ENCODE measurements at places on chromosomes 11 and 22.

- DNase-seq: no peak
Observed at GRCh38 chr11:38005597-38005996, 1407.6 kb upstream of the RAG2 start.

DNA sequence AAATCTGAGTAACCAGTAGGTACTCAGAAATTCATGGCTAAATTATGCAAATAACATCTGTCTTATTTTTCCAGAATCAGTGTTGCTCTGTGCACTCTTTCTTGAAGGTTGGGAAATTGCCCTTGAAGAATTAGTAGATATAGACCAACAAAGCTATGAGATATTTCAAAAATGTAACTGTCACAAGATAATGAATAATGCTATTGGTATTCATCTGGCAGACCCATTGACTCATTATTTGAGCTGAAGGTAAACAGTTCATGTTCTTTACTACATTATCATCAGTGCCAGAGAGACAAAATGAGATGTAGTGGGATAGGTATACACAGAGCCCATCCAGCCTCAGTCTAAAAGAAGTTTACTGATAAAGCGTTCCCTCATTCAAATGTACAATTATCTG, 274.7 kb downstream of the CASP12 start:
- DNase-seq: no peak

GRCh38 chr11:63289658-63290057, 46.3 kb upstream of the SLC22A25 start:
- no peak for DNase-seq

DNA sequence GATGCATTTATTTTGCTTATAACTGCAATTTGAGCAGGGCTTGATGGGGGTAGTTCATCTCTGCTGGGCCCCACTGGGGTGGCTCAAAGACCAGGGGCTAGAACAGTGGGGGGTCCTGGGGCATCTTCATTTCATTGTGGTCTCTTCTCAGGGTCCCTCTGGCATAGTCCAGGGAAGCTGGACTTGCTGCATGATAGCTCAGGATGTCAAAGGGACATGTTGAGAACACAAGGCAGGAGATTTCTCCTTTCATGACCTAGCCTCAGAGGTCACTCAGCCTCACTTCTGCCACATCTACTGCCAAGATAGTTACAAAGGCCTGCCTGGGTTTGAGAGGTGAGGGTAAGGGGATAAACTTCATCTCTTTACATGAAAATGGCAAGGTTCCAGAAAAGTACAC, 89.5 kb downstream of the CWC15 start:
- no peak for DNase-seq

- DNase-seq: no peak
Observed at GRCh38 chr22:27772984-27773498, 28.5 kb downstream of the MN1 start.

- no peak for DNase-seq
Observed at GRCh38 chr22:23530106-23530505, 50.0 kb downstream of the IGLL1 start.

DNA sequence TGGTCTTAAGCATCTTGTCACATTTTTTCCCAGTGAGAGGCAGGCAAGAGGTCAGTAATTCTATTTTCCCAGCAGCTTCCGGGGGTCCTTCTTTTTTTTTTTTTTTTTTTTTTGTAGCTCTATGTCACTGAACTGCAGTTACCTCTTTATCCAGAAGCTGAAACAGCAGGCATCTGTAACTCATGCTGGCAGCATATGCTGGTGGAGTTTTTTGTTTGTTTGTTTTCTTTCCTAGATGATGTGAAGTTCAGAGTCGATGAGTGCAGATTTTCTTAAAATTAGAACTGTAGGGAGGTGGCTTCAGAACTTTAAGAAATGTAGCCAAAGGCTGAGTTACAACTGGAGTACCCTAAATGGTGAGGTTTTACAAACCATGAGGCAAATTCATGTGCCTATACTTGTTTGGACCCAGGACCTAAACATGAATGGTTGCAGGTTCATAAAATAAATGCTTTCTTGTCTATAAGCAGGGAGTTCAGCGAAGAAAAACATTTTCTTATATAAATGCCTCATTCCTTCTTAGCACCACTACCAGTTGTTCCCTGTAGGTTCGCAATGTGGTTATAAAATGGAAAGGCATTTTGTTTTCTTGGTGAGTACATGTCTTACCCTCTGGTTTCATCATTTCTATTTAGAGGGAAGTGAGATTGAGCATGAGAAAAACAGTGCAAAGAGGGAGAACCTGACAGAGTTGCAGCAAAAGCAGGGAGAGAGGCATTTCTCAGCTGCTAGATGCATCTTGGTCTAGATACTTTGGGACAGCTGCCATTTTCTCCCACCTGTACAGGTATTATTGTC, 84.0 kb downstream of the TRIM44 start:
- no peak for DNase-seq

DNA sequence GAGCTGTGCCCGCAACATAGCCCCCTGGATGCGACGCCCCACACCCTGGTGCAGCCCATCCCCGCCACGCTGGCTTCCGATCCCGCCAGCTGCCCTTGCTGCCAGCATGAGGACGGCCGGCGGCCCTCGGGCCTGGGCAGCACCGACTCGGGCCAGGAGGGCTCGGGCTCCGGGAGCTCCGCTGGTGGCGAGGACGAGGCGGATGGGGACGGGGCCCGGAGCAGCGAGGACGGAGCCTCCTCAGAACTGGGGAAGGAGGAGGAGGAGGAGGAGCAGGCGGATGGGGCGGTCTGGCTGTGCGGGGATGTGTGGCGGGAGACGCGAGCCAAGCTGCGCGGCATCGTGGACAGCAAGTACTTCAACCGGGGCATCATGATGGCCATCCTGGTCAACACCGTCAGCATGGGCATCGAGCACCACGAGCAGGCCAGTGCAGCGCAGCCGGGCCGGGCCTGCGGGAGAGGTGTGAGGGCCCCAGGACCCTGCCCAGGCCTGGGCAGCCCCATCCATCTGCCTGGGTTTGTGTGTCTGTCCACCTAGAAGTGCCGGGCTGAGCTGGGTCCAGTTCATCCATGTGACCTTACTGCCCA, 79.0 kb downstream of the CACNA1I start:
- DNase-seq: no peak

DNA sequence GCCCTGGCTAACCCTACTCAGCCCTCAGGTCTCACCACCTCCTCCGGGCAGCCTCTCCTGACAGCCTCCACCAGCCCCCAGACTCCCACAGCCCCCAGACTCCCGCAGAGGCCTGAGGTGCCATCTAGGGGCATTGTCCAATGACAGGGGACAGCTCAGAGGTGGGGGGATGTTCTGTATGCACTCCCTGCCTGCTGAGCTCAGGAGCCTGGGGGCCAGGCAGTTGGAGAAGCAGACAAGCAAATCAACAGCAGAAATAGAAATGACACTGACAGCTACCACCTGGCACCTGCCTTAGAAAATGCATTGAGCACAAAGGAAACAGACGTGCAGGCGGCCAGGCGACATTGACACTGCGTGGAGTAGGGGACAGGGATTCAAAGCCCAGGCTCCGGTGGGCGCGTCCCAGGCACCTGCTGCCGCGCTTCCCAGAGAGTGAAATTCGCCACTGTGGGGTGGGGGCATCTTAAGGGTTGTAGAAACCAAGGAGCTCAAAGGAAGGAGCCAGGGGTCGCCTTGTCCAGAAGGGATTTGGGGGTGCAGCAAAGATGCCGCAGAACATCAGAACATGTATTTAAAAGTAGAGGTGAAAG, 22.5 kb upstream of the WNT7B start:
- DNase-seq: no peak

DNA sequence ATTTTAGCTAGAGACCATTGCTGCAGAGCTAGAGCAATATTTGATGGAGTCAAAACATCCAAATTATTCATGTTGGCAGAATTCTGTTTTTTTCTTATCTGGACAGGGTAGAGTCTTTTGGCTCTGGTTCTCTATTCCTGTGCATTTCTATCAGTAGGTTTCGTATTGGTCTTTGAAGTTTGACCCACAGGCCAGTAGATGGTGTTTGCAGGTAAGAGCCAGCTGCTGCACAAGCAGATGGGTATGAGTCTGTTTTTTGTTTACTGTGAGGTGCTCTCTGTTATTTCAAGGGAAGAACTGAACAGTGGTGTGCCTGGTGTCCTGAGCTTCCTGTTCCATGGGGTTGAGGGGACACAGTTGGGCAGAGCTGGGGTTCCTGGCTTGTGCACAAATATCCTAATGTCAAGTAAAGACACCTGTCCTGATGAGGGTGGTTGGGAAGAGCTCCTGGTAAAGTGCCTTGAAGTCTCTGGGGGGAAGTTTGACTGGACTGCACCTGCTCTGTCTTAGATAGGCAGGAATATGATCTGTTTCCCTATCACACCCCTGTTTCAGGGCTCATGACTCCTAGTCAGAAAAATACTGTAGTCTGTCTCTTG, 34.0 kb upstream of the SLC22A25 start:
- DNase-seq: no peak

GRCh38 chr11:31619980-31620379, 110.4 kb downstream of the ELP4 start:
- no peak for DNase-seq

DNA sequence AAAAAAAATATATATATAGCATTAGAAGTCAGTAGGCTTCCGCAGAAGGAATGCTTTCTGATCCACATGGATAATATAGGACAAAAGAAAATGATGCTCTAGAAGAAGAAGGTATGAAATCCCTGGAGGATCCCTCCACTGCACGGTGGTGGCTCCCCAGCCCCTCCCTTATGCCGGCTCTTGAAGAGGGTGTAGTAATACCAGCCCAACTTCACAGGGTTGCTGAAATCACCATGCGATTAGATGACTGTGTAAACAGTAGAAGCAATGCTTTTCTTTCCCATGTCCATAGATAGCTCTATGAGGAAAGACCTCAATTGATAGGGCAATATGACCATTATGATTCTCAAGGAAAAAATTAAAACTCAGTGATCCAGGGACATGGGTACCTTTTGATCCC, 3.2 kb upstream of the ETS1 start:
- no peak for DNase-seq

GRCh38 chr11:12356944-12357655, 20.3 kb upstream of the PARVA start:
- no peak for DNase-seq

DNA sequence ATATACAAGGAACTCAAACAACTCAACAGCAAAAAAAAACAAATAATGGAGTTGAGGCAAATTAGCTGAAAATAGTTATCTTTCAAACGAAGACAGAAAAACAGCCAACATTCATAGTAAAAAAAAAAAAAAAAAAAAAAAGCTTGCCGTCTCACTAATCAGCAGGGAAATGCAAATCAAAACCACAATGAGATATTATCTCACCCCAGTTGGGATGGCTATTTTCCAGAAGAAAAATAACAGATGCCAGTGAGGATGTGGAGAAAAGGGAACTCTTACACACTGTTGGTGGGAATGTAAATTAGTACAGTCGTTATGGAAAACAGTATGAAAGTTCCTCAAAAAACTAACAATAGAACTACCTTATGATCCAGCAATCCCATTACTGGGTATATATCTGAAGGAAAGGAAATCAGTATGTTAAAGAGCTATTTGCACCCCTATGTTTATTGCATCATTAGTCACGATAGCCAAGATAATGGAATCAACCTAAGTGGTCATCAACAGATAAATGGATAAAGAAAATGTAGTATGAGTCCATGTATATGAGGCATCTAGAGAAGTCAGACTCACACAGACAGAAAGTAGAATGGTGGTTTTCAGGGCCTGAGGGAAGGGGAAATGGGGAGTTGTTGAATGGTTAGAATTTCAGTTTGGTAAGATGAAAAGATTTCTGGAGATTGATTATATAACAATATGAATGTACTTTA, 56.0 kb downstream of the USP35 start:
- no peak for DNase-seq

- DNase-seq: no peak
Observed at GRCh38 chr11:62413060-62413696, 5.7 kb upstream of the SCGB1A1 start.

DNA sequence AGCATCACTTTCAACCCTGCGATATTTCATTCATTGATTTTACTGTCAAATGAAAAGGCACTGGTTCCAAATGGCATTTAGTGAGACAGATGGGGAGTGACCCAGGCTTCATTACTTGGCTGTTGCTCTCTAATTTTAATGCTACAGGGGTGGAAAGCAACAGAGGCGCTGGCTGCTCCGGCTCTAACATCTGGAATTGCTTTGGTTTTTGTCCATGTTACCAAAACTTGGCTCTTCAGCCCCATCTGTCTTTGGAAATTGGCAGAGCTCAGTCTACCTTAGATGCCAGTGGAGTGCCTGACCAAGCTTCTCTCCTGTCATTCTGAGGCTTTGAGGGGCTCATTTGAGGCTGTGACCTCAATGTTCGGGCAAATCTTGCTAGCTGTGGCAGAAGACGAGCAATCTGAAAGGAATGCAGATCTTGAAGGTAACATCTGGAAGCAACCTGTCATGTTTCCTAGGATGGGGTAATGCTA, 409.5 kb upstream of the SYN3 start:
- no peak for DNase-seq

- DNase-seq: no peak
Observed at GRCh38 chr22:24335496-24335895, 64.9 kb downstream of the SPECC1L start.

- no peak for DNase-seq
Observed at GRCh38 chr11:104812103-104812788, 86.0 kb downstream of the CASP12 start.

GRCh38 chr11:46673713-46674462, 26.5 kb downstream of the ARHGAP1 start:
- no peak for DNase-seq

DNA sequence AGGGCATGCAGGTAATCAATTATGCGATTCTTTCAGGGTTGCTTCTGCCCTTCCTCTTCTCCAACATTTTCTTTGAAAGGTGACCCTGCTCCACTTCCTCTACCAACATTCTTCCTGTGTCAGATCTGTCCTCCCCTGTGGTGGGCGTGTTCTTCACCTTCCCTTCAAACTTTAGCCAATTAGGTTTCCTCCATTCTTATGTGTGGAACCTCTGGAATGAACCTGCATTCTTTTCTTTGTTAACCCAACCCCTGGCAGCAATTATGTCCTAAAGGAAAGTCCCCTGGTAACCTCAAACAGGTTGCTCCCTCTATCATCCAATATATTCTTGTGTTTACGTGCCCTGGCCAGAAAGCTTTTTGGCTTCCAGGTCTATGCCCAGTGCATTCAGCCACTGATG, 22.4 kb downstream of the KIRREL3 start:
- no peak for DNase-seq

GRCh38 chr11:32374261-32374711, 61.1 kb downstream of the WT1 start:
- DNase-seq: peak; percentile 14

Data from GM18507 (cell line).